ENCODE measurements at places on chromosomes 12 and 14.

- DNase-seq, result no peak
Observed at GRCh38 chr14:90828642-90829487, 12.6 kb upstream of the TTC7B start.

- DNase-seq, result no peak
Observed at GRCh38 chr12:65761301-65761700, 63.0 kb upstream of the HMGA2 start.

DNA sequence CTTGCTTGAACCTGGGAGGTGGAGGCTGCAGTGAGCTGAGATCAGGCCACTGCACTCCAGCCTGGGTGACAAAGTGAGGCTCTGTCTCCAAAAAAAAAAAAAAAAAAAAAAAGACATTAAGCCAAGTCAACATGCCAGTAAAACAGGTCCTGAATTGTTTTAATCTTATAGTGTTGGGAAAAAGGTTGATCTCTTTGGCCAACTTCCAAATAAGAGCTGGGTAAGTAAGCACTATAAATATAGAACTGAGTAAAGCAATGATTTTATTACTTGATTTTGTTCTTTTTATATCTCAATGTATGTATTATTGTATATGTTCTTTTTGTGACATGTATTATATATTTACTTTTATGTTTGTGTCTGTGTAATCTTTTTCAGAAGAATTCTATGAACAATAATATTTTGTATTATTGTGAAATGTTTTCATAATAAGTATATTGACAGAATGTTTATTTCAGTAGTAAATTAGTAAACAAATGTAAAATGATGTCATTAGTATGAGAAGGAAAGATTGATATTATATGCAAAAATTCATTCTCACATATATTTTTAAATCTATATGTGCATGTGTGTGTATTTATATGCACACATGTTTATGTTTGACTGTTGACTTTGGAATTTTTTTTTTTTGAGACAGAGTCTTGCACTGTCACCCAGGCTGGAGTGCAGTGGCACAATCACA lies 9.6 kb upstream of the AKAP6 start:
- DNase-seq, result no peak

- DNase-seq, result no peak
Observed at GRCh38 chr12:94795520-94795919, 145.2 kb upstream of the TMCC3 start.

GRCh38 chr12:131571827-131572226 lies 139.1 kb upstream of the SFSWAP start:
- no peak for DNase-seq

GRCh38 chr14:97581016-97581415 lies 783.8 kb downstream of the VRK1 start:
- DNase-seq, result no peak

DNA sequence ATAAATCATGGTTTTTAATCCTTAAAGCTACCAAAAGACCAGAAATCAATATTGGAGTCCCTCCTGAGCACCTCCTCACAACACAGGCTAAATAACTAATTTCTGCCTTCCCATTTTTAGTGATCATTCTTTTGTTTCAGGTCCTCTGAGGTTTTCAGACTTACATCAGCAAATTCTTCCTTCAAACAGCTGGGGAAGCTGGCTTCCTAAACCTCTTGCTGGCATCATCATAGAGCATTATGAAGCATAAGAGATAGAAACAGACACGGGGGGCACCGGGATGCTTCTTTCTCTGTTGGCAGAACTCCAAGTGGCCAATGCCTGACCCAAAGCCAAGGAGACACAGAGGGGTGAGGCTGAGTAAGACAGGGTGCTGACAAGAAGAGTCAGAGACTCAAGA lies 47.9 kb upstream of the DBX2 start:
- no peak for DNase-seq

DNA sequence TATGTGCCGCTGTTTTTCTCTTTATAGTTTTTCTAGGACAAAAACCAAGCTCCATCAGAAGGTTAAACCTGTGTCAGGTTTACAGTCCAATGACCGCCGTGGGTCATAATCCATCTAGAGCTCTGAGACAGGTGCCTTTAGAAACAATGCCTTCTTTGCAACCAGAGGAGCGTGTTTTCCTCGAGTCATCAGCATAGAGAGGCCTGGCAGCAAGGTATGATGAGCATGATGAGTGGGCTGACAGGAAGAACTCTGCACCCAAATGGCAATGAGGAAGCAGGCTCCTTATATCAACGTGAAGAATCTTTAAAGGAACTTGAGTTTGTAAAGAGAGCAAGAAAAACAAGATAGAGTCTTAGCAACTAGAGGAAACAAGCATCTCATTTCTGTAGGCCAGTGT lies 60.5 kb upstream of the NUDT4 start:
- no peak for DNase-seq

DNA sequence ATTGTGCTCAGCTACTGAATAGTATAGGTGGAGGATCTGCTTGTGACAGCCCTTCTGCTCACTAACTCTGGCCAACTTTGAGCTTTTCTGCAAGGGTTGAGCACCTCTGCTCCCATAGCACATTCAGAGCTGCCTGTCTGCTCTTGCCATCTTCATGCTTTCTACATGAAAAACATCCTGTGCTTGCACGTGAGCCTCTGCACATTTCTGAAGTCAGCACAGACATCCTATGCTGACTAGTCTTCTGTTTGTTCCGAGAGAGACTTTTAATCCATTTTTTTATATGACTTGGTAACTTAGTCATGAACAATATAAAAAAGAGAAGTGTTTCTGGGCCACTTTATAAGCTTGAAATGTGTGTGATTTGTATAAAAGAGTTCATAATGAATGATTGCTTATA lies 969.3 kb downstream of the TMTC2 start:
- no peak for DNase-seq

DNA sequence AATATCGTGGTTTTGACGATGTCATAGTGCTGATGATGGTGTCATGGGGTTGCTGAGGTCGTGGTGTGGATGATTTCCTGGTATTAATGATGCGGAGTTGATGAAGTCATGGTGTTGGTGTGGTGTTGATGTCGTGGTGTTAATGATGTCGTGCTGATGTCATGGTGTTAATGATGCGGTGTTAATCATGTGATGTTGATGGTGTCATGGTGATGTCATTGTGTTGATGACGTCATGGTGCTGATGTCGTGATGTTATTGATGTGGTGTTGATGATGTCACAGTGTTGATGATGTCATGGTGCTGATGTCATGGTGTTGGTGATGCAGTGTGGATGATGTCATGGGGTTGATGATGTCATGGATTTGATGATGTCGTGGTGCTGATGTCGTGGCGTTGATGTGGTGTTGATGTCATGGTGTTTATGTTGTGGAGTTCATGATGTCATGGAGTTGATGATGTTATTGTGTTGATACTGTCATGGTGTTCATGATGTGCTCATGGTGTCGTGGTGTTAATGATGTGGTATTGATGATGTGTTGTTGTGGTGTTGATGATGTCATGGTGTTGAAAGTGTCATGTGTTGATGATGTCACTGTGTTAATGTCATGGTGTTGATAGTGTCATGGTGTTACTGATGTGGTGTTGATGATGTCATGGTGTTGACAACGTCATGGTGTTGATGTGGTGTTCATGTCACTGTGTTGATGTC lies 48.5 kb upstream of the RIMBP2 start:
- DNase-seq, result no peak

DNA sequence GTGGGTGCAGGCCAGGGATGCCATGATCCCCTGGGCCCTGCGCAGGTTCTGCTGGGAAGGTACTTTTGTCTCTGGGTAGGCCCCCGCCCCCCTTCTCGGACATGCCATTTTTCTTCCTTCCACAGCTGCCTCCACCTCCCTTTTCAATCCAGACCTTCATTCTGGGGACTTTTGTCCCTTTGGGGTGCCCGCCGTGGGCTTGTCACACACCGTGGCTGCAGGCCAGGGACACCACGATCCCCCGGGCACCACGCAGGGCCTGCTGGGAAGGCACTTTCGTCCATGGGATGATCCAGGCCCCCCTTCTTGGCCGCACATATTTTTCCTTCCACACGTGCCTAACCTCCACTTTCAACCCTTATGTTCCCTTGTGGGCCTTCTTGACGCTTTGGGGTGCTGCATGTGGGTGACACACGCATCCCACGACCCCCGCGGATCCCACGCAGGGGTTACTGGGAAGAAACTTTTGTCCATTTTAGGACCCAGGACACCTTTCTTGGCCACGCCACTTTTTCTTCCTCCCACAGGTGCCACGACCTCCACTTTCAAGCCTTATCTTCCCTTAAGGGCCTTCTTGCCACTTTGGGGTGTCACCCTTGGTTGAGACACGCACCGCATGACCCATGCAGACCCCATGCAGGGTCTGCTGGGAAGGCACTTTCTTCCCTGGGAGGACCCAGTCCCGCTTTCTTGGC lies 272.5 kb downstream of the ALG10 start:
- DNase-seq, result peak; percentile 45

GRCh38 chr12:67501362-67501761 lies 147.2 kb upstream of the DYRK2 start:
- DNase-seq, result no peak

GRCh38 chr14:75794615-75795038 lies 133.6 kb downstream of the TTLL5 start:
- DNase-seq, result no peak

DNA sequence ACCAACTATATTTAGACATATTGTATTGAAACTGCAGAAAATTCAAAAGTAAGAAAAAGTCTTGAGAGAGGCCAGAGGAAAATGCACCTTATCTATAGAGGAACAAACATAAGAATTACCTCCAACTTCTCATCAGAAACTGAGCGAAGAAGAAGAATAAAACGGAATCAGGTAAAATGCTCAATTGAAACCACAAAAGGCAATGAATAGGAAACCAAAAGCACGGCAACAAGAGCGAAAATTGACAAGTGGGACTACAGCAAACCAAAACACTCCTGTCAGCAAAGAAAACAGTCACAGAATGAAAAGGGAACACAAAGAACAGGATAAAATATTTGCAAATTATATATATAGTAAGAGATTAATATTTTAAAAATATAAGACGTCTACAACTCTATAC lies 61.9 kb upstream of the PARP11 start:
- no peak for DNase-seq

DNA sequence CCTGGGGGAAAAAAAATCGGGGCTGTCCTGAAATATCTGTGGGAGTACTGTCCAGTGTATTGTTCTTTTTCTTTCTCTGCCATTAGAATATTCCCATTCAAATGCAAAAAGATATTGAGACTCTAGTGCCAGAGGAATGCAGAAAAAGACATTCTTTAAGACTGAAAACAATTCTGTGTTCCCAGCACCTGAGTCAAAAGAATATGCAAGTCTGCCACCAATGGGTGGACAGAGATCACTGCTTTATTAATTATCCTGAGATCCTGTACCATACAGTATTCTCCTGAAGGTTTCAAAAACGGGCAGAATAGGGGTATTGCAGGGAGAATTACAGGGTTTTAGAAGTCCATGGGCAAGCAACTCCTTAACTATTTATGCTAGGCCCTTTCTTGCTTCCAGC lies 361.8 kb downstream of the C12orf50 start:
- no peak for DNase-seq

DNA sequence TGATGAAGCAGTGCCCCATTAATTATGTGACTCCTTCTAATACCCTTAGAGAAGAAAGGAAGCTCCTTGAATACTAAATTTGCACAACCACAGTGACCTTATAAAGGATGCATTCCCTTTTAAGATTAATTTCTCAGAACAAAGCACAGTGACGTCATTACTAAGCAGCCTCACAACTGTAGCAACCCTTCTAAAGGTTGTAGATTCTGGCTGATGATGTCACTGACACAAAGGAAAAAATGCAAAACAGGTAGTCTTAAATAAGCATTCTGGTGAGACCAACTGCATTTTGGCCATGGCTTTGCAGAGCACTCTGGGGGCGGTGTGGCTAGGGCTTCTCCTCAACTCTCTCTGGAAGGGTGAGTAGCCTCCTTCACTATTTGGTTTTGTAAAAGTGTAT lies 38.4 kb upstream of the OR4E1 start:
- no peak for DNase-seq

- peak; percentile 63 for DNase-seq
Observed at GRCh38 chr12:52582971-52583456, 9.4 kb upstream of the KRT74 start.

DNA sequence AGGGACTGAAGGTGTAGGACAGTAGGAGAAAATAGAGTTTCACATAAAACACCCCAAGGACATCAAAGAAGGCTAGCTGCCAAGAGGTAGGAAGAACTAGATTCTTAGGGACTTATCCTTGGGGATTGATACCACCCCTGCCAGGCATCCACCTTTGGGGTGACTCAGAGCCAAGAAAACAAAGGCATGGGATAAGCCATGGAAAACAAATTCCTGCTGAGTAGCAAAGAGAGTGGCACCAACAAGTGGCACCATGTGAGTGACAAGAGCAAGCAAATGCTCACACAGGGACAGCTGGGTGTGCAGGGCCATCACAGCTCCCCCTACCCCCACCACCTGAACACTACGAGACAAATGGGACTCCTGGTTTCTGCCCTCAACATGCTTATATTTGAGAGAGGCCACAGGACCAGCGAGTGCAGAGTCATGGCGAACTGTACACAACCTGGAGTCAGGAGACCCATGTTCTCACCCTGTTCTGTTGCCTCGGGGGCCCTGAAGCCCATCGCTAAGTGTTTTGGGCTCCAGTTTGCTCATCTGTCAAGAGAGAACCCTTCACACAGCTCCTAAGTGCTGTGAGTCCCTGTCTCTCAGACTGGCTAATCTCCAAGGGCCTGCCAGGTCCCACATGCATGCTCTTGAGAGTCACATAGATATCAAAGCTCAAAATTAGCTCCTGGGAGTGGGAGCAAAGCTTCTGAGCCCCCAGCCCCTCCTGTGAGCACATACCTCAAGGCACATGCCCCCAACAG lies 91.9 kb downstream of the DPF3 start:
- DNase-seq, result no peak

- no peak for DNase-seq
Observed at GRCh38 chr14:29741909-29742401, 185.7 kb downstream of the PRKD1 start.

GRCh38 chr14:24389226-24389848 lies 9.5 kb upstream of the NYNRIN start:
- DNase-seq, result no peak

DNA sequence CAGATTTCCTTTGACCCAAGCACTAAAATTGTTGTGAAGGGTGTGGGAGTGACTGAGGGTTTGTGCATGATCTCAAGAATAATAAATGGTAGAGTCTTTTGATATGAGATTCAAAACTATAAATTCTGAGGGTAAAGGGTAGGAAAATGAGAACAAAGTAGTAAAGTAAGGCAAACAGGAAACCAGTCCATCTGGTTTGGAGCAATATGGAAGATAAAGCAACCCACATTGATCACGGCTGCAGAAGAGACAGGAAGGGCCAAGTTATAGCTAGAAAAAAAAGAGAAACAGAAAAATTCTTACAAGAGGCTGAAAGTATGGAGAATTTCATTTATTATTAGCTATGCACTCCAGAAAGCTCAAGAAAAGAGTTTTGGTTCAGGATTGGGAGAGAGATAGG lies 4.6 kb upstream of the SLCO1B3 start:
- no peak for DNase-seq

- no peak for DNase-seq
Observed at GRCh38 chr12:127861406-127861805, 405.6 kb upstream of the TMEM132C start.

- DNase-seq, result no peak
Observed at GRCh38 chr14:98548071-98548686, 723.8 kb downstream of the BCL11B start.

GRCh38 chr12:116332705-116333380 lies 55.4 kb upstream of the MED13L start:
- DNase-seq, result no peak

All from coronary artery (tissue), 2 donors.